Hypothalamus (tissue), 51 donors: ENCODE measurements at places on chromosomes 2 and 18.

GRCh38 chr18:61545281-61546245 lies 212.3 kb downstream of the CDH20 start:
- no peak for DNase-seq

- DNase-seq: no peak
These were observed 67.4 kb downstream of the BCL11A start for GRCh38 chr2:60486067-60486466.

GRCh38 chr2:144751142-144751905 lies 231.4 kb upstream of the ZEB2 start:
- no peak for DNase-seq

DNA sequence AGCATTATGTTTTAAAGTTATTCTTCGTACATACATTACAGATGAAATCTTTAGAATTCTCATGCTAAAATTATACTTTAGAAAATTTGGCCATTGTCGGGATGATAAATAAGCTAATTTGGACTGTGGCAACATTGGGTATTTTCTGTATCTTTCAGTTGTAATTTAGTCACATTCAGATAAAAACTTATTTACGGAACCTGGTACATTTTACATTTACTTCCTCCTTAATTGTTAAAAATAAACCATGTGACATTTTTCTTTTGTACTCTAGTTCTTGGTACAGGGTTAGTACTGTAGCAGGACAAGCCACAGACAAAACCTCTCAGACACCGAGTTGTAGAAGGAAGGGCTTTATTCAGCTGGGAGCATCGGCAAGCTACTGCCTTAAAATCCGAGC lies 4.2 kb downstream of the CNDP2 start:
- no peak for DNase-seq

GRCh38 chr2:144459286-144459685 lies 60.6 kb downstream of the ZEB2 start:
- no peak for DNase-seq

DNA sequence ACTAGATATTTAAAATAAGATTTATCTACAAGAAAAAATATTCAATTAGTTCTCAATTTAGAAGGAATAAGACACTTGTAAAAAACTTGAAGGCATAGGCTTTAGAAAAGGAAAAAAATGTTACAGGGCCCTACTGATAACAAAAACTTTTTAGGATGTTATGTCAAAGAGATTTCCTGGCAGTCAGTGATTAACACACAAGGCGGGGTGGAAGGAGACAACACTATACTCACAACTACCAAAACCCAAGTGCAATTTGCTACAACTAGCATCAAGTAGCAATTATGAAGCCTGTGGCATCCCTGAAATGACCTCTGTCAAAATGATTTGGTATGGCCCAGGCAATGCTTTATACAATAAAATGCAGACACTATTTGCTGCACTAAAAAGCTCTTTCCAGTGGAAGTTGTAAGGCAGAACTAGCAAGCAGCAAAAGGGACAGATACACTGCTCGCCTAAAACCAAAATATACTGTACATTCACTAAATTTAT lies 15.3 kb downstream of the STRN start:
- no peak for DNase-seq

GRCh38 chr18:12867441-12868123 lies 16.5 kb downstream of the PTPN2 start:
- DNase-seq: no peak

GRCh38 chr2:148909114-148909513 lies 34.1 kb downstream of the KIF5C start:
- DNase-seq: peak; percentile 58

GRCh38 chr2:144213797-144214196 lies 306.1 kb downstream of the ZEB2 start:
- DNase-seq: no peak
